ENCODE measurements at places on chromosomes 13 and 19.

DNA sequence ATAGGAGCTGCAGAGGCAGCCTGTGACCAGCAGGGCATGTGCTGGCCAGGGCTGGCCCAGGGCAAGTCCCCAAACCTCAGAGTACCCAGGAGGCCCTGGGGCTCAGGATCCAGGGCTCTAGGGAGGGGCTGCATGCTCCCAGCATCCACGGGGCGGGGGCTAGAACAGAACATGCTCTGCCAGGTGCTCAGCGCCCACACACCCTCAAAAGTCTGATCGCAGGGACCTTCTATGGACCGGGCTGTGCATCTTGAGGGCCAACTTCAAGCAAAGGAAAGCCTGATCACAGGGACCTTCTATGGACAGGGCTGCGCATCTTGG is 33.5 kb downstream of the ELL start:
- peak; percentile 30 for DNase-seq

GRCh38 chr19:31676271-31677004 is 327.2 kb upstream of the TSHZ3 start:
- DNase-seq = peak; percentile 42

- DNase-seq = no peak
These were observed at the start of gene CYP2B6 for GRCh38 chr19:40990972-40991381. CYP2B6 (plus strand) TSS chr19:40991282; CDS start chr19:40991306, 24 bp downstream.

DNA sequence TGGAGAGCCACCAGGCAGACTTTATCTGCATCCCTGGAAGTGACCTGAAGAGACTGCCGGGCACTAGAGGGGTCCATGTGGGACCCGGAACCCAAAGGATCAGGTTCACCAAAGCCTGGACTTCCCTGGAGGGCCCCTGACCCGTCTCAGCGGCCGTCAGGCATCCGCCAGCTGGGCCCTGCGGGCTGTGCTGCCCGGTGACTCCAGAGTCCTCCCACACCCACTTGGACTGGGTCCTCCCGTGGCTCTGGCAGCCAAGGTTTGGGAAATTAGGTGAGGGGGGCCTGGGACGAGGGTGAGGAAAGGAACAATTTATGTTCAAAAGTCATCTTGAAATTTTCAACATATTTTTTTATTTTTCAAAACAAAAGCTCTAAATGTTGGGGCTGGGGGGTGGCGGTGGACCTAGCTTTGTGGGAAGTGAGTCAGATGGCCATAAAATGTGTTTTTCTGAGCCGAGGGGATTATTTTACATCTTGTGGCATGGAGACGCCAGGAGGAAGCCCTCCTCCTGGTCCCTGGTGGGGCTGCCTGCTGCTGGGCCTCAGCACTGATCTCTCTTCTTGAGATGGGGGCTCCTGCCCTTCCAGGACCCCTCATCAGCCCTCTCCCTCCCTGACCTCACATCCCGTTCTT is 20.2 kb downstream of the CEBPA start:
- DNase-seq = no peak

- no peak for DNase-seq
These were observed 602.2 kb downstream of the UQCRFS1 start for GRCh38 chr19:28610731-28611130.

DNA sequence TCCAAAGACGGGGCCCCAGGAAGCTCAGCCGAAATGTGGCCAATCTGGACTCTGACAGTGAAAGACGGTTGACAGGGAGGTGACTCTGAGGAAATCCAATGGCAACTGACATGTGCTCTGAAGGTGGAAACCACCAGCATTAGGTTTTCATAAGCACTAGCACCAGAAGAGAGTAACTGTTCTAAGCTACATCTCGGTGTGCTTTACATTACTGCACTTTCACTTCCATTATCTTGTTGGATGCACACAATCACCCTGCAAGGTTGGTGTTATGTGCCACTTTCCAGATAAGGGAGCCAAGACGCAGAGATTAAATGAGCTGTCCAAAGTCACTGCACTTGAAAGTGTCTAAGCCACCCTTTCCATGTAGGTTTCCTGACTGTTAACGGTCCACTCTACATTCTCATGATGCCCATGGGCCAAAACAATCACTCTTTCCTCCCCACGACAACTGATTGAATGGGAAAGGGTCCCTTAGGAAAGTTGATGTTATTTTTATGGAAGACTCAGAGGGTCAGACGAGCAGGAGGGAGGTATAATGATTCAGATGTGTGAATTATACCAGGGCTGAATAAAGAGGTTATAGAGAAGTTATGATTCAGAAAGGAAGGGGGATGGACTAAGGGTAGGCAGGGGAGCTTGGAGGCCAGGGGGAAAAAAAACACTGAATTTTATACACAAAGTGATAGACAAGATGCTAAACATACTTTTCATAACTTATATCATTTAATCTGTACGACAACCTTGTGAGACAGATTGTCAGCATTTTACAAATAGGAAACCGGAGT is 52.8 kb downstream of the RUBCNL start:
- no peak for DNase-seq

- DNase-seq = no peak
These were observed 138.0 kb downstream of the TNFSF13B start for GRCh38 chr13:108407495-108407894.

GRCh38 chr13:76636829-76637228 is 249.4 kb downstream of the KCTD12 start:
- no peak for DNase-seq

DNA sequence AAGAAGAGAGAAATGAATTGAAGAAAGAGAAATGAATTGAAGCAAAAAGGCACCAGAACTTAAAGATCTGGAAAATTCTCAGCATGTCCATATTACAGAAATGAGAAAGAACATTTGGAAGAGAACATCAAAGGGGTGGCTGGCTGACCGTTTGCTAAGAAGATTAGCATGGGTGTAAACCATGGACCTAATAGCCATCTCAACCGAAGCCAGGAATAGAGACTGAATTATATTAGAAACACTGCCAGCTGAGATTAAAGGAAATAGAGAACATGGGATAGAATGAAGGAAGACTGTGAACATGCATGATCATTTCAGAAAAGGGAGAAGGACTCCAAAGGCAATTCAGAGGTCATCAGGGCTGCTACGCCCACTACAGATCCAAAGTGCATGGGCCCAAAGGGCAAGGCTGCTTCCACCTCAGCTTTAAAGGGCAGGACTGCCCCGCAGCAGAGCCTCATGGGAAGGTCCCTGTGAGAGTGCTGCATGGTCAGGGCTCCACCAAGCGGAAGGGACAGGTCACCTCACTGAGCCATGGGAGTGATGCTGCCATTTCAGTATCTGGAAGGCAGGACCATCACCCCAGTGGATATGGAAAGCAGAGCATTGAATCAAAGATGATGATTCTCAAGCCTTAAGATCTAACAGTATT is 23.1 kb downstream of the FNDC3A start:
- DNase-seq = no peak

- peak; percentile 40 for DNase-seq
These were observed at the start of gene EML2 for GRCh38 chr19:45638930-45639729. EML2 (minus strand) TSS chr19:45639397; CDS start chr19:45639376, 21 bp downstream.
